Sigmoid colon (tissue), 7 donors: ENCODE measurements at places on chromosomes 5 and 9. TPM values are rescaled to one million over a fixed set of nuclear protein-coding genes. Genes with fewer than 3 reads are reported as not detected.
A peak's percentile ranks its signal among the peaks of the same experiment; 100 is the strongest.

GRCh38 chr5:77167063-77167462 lies 43.4 kb upstream of the PDE8B start:
- DNase-seq, result no peak
- H3K4me1 ChIP-seq, result peaks cover 17% of the 10 kb centered on the region
- no peaks in the 10 kb centered on the region for H3K36me3 ChIP-seq
- H3K27me3 ChIP-seq, result no peaks in the 10 kb centered on the region
- H3K4me3 ChIP-seq, result no peak overlapping the region
- H3K27ac ChIP-seq, result peak overlapping the region; percentile 72

DNA sequence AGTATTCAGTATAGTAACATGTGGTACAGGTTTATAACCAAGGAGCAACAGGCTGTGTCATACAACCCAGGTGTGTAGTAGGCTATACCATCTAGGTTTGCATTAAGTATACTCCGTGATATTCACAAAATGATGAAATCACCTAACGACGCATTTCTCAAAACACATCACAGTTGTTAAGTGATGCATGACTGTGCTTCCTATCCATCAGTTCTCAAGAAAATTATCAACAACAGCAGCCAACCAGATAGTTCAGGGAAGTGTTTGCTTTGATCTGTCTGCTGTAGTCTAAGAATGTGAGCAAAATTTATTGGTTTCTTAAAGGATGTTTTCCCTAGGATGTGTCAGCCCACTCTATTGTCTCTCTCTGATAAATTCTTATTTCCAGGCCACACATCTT lies 7.4 kb downstream of the ZBTB26 start:
- no peak overlapping the region for H3K27ac ChIP-seq
- H3K4me1 ChIP-seq, result no peaks in the 10 kb centered on the region
- peaks cover 5% of the 10 kb centered on the region for H3K36me3 ChIP-seq

- peaks cover 11% of the 10 kb centered on the region for H3K4me1 ChIP-seq
- H3K27me3 ChIP-seq, result no peaks in the 10 kb centered on the region
- no peak overlapping the region for H3K4me3 ChIP-seq
- H3K27ac ChIP-seq, result no peak overlapping the region
- H3K36me3 ChIP-seq, result peaks cover 14% of the 10 kb centered on the region
Observed at GRCh38 chr9:92645041-92645440, 24.9 kb downstream of the IPPK start.

C5orf22 gene
- 29.4 TPM for total RNA-seq

DNA sequence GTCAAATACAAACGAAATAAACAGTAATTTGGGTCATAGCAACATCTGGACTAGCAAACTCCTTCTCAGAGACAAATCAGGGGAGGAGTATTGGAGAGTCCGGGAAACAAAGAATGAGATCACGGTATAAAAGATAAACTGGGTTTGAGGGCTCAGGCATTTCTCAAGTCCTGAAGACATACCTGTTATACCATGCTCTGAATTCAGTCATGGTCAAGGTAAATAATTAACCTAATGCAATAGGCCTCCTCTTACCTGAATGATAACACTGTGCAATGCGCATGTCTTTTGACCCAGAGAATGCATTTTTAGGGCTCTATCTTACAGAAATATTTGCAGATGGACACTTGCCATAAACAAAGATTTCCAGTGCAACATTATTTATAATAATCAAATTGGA lies 31.9 kb upstream of the SPDL1 start:
- H3K36me3 ChIP-seq, result no peaks in the 10 kb centered on the region
- H3K27ac ChIP-seq, result no peak overlapping the region
- no peaks in the 10 kb centered on the region for H3K4me1 ChIP-seq
- H3K4me3 ChIP-seq, result no peak overlapping the region
- no peaks in the 10 kb centered on the region for H3K27me3 ChIP-seq
- no peak for DNase-seq

GRCh38 chr5:174305241-174305681 lies 259.8 kb downstream of the NSG2 start:
- H3K4me3 ChIP-seq, result no peak overlapping the region
- no peaks in the 10 kb centered on the region for H3K36me3 ChIP-seq
- no peaks in the 10 kb centered on the region for H3K4me1 ChIP-seq
- no peak overlapping the region for H3K27ac ChIP-seq
- no peak for DNase-seq
- no peaks in the 10 kb centered on the region for H3K27me3 ChIP-seq

MLANA gene
- not detected for total RNA-seq

DNA sequence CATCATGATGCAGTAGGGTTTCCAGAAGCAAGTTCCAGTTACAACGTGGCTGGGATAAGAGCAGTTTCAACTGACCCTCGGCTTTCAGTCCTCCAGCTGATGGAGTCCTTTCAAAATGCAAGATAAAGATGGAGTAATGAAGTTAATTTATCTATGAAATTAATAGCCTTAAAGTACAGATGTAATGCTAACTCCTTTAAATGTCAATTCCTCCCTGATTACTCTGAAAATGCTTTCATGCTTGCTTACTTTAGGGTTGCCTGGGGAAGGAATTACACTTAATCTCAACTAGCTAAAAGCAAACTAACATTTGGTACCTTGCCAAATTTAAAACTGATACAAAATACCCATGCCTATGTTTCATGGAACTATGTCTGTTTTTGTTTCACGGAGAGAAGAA lies 178.4 kb downstream of the KIAA0825 start:
- H3K4me1 ChIP-seq, result no peaks in the 10 kb centered on the region
- H3K4me3 ChIP-seq, result no peak overlapping the region
- H3K27me3 ChIP-seq, result no peaks in the 10 kb centered on the region
- no peak for DNase-seq
- H3K36me3 ChIP-seq, result peaks cover 18% of the 10 kb centered on the region

DNA sequence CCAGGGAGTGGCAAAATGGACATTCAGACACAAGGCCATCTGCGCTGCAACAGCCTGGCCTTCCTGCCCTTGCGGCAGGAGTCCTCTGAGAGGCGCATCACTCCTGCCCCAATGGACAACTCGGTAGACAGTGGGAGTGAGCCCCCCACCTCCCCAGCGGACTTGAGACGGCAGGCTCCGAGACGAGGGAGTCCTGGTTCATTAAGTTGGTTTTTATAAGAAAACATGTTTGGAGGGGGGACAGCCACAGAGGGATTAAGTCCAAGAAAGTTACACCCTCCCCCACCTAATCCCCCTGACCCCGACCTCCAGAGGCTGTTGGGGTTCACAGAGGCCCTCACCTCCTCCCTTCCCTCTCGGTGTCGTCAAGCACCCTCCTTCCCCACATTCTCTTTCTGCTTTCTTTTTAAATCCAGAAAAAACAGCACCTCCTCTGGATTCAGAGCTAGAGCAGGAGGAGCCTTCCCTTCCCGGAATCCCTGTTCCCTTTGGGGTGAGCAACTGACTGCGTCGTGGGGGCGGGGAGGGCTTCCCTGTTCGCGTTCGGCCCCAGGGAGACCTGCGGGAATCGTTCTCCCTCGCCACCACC lies 1.8 kb upstream of the EGR1 start:
- peak overlapping the region; percentile 98 for H3K27ac ChIP-seq
- H3K4me3 ChIP-seq, result peak overlapping the region; percentile 86
- no peaks in the 10 kb centered on the region for H3K27me3 ChIP-seq
- no peaks in the 10 kb centered on the region for H3K36me3 ChIP-seq
- H3K4me1 ChIP-seq, result peaks cover 29% of the 10 kb centered on the region
